Stimulated activated CD8-positive, alpha-beta memory T cell treated with anti-CD3 and anti-CD28 coated beads, Interleukin-2, amount 100 ng/mL, for 1 hour (primary cell): ENCODE measurements at places on chromosomes 4 and X.

DNA sequence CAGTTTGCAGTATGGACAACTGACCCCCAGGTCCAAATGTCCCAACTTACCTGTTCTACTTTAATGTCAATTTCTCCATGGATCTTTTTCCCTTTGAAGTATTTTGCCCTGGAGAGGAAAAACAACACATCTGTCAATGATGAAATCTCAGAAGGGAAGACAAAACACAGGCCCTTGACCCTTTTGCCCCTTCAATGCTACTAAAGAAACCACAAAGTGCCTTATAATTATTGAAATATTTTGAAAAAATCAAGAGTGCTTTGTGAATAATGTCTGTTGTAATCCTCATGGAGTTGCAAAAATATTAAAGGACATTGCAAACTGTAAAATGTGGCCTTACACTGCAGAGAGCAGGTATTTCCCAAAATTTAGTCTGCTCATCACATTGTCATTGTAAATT, 12.6 kb downstream of the SYN1 start:
- DNase-seq: no peak

DNA sequence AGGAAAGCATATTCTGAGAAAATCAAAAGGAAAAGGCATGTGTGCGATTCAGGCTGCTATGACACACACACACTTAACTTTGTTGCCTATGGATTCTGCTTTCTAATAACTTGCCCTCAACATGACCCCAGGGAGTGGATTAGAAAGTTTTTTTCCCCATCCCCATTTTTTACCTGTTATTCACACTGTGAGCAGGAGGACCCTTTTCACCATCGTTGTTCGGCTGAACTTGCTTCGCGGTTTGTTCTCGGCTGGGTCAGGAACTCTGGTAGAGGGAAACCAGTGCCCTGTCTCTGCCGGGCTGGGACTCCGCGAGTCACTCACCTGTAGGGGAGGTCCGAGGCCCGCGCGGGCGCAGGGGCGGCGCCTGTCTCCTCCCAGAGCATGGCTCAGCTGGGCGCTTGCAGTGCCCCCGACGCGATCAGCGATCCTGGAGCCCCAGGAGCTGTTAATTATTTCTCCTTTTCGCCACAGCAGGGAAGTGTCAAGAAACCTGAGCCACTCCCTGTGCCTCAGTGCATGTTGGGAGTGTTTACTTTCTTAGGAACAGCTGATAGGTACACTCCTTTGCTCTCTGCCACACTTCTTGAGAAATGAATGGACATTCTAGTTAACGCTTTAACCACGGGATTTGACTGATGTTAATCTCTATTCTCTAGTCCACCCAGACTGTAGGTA, at the start of gene RASSF6:
Gene RASSF6, minus strand, starts transcription at position 322 of the 678 bp plus-strand sequence. CDS start 8,641 bp downstream, outside the sequence.
- no peak for DNase-seq

- DNase-seq: no peak
Observed at GRCh38 chr4:122065149-122065548, 87.0 kb upstream of the BLTP1 start.

DNA sequence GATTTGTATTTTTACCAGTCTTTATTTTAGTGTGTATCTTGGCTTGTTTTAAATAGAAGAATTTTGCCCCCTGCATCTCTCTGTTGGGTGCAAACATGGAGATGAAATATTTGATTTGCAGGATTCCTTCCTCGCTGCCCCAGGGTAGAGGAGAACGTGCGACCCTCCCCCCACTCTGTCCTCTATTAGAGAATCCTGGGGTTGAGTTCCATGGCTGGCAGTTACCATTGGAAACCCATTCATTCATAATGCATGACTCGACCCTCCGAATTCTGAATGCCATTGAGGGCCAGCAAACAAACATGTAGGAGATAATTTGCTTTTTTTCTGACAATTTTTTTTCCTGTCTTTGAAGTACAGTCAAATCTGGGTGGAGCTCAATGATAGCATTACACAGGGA, 53.7 kb downstream of the TRIM2 start:
- no peak for DNase-seq

GRCh38 chr4:59127006-59127405, 2016.8 kb upstream of the IGFBP7 start:
- DNase-seq: no peak

DNA sequence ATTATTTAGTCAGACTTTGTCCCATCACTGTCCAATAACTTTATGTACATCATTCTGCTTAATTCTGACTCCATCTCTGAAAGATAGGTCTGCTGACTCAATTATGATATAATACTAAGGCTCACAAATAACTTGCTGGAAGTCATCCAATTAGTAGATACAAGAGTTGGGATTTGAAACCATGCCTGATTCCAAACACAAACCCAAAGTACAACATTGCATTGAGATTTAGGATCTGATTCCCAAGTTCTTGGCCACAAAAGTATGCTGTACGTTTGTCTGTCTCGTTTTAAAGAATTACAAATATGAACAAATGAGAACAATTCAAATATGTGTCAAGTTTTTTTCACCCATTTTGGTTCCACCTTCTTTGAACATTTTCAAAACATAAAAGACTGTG, 108.8 kb downstream of the AMELX start:
- DNase-seq: no peak

GRCh38 chr4:83364312-83364711, 29.7 kb upstream of the HPSE start:
- no peak for DNase-seq

- no peak for DNase-seq
Observed at GRCh38 chrX:39816871-39817731, 280.7 kb downstream of the BCOR start.

GRCh38 chr4:24686866-24687692, 102.7 kb upstream of the DHX15 start:
- DNase-seq: no peak

- no peak for DNase-seq
Observed at GRCh38 chr4:129059028-129059427, 34.3 kb downstream of the SCLT1 start.

DNA sequence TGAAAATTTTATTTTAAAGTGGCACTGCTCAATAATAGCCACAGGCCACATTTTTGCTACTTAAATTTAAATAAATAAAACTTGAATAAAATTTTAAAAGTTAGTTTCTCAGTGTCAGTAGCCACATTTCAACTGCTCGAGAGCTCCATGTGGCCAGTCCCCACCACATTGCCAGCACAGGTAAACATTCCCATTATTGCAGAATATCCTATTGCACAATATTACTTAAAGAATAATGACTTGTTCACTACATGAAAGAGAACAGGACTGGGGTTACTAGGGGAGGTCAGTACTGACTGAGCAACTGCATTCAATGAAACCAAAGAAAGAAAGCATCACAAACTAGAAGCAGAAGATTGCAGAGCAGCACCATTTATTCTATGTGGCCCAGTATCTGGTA, 2201.6 kb upstream of the TENM3 start:
- no peak for DNase-seq

GRCh38 chr4:166895771-166896170, 338.5 kb downstream of the SPOCK3 start:
- no peak for DNase-seq

DNA sequence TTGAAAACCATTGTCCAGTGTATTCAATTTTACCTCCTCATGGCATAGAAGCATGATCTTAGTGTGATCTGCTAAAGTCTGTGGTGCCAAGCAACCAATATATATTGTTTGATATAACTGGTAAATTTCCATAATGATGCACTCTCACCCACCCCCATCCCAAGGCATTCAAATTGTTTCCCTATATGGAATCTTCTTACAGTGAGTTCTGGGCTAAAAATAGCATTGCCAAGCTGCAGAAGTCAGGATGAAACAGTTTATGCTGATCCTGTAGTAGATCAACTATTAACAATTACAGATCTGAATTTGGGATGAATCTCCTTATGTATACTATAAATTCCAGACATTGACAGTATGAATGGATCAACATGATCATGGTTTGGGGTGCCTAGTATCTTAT, 20.9 kb downstream of the FGF13 start:
- no peak for DNase-seq

DNA sequence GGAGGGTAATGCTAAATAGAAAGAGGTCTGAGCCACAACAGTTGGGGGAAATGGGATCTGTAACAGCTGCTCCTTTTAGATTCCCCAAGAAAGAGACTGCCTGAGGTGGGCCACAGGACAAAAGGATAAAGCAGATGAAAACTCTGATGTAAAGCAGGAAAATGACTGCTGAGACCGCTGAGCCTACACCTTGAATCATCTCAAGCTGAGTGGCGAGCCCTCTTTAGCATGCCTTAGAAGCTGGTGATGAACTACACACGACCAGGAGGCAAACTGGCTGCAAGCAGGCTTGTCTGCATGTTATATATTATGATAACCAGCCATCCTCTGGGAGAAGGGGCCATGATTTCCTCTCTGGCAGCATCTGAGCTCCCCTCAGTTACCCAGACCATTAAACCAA, 88.4 kb downstream of the TTC29 start:
- no peak for DNase-seq

- DNase-seq: no peak
Observed at GRCh38 chr4:76310683-76311082, 4.2 kb downstream of the STBD1 start.

- DNase-seq: no peak
Observed at GRCh38 chrX:38183596-38183995, 37.1 kb downstream of the SRPX start.

GRCh38 chr4:80732010-80732409, 298.5 kb upstream of the BMP3 start:
- DNase-seq: no peak

DNA sequence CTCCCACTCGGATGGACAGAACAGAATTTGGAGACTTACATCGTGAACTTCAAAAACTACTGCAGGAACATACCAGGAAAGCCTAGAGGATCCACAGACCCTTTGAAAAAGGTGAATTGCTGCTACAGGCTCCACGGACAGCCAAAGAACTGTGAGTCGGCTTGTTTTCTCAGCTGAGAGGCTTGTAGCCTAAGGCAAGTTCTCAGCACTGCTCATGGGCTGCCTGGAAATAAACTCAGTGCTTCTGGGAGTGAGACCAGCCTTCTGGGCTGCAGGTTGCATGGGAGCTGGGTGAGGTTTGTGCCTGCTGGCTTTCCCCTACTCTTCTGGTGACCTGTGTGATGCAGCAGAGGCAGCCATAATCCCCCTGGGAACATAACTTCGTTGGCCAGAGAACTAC, 1397.6 kb downstream of the FAM133A start:
- DNase-seq: no peak

- no peak for DNase-seq
Observed at GRCh38 chr4:123844374-123844773, 447.8 kb downstream of the SPRY1 start.

- no peak for DNase-seq
Observed at GRCh38 chr4:130028552-130028951, 932.6 kb downstream of the C4orf33 start.

DNA sequence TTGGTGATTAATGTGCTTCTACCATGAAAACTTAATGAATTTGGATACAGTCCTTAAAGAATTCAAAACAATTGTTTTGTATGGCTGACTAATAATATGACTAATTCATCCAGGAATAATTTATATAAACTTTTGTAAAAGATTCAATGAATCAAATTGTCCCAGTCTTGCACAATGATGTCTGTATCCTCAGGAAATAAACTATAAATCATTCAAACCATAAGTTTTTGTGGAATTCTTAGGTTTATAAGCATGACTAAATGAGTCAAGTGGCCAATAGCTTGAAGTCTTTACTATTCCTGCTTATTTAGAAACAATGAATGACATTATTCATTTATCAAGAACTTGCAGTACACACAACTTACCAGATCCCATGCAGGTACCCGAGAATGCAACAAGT, 935.0 kb upstream of the INTU start:
- DNase-seq: no peak

- DNase-seq: peak; percentile 1
Observed at GRCh38 chr4:89509708-89510281, 202.2 kb upstream of the GPRIN3 start.

DNA sequence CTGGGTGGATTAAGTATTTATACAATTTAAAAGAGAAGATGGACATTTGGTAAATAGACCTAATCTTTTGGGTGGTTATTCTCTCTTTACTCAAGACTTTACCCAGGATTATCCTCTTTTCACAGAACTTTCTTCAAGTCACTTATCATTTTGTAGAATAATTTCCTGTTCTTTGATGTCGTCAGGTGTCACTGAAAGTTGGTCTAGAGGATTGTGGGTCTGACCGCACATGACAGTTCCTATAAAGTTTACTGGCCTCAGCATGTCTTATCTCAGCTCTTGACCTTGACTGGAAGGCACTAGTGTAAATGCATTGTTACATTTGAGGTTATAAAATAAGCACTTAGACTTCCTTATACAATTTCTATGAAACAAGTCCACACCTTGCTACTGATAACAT, 139.9 kb upstream of the SLC4A4 start:
- DNase-seq: no peak

DNA sequence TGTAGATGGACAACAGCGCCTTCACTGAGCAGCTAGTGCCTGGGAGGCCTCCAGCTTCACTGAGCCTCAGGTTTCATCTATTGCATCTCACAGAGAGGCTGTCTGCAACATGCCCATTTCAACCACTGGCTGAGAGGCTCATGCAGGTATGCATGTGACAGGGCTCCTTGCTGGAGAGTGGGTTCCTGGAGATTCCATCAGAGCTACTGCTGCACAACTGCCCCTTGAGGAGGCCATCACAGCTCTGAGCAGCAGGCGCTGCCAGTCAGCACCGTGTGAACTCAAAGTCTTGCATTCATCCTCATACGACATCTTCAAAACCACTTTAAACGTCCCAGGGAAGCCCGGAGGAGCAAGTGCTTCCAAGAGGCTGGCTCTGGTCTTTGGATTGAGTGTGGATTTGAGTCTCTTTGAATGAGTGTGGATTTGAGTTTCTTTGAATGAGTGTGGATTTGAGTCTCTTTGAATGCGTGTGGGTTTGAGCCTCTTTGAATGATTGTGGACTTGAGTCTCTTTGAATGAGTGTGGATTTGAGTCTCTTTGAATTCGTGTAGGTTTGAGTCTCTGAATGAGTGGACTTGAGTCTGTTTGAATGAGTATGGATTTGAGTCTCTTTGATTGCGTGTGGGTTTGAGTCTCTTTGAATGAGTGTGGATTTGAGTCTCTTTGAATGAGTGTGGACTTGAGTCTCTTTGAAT, 8.7 kb downstream of the P2RY8 start:
- DNase-seq: no peak

DNA sequence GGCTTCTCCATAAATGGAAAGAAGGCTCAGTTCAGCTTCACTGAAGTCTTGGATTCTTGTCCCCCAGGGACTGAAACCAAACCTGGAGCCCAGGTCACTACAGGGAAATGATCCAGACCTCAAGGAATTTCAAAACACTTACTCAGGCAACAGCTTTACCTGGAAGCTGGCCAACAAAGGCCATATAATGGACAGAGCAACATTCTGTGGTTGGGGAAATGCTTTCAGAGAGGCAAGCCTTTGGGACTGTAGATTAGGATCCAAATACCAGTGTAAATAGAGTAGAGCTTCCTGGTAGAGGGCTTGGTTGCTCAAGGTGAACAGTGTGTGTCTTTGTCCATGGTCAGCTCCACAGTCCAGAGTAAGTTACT, 57.0 kb upstream of the PROM1 start:
- no peak for DNase-seq

GRCh38 chrX:38985375-38985774, 184.1 kb downstream of the MID1IP1 start:
- no peak for DNase-seq

DNA sequence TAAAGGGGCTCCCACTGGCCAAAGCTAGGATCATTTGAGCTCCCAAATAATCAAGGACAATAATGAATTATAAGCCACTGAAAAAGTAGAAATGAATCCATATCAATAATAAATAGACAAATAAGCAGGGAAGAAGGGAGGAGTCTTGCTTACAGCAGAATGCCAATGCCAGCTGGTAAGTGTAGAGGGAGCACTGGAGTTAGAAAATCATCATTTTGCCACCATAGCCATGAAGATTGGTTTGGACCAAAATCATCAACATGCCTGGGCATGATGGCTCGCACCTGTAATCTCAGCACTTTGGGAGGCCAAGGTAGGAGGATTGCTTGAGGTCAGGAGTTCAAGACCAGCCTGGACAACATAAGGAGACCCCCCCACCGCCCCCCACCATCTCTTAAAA, 20.4 kb upstream of the SH3KBP1 start:
- no peak for DNase-seq
